ENCODE measurements at places on chromosomes 2 and 18.

GRCh38 chr18:11909591-11910026 is 1.5 kb upstream of the MPPE1 start:
- DNase-seq = no peak

GRCh38 chr2:202765436-202765835 is 106.1 kb downstream of the ICA1L start:
- DNase-seq = no peak

- no peak for DNase-seq
Observed at GRCh38 chr2:206989311-206989710, 50.0 kb downstream of the CPO start.

DNA sequence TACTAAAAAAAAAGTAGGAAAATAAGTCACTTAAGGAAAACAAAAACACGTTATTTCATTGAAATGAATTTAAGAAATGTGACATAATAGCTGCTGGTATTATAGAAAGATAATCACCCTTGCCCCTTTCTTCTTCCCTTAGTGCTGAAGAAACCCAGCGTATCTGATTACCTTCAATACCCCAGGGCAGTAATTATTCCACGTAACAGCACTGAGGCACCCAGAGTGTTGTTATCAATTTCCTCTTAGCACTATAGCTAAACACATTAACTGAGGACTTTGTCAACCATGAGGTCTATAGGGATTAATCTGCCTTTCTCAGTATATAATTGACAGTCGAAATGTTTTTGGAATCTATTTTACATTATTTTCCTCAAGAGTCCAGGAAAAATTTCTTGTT is 180.0 kb upstream of the NXPH2 start:
- DNase-seq = no peak

DNA sequence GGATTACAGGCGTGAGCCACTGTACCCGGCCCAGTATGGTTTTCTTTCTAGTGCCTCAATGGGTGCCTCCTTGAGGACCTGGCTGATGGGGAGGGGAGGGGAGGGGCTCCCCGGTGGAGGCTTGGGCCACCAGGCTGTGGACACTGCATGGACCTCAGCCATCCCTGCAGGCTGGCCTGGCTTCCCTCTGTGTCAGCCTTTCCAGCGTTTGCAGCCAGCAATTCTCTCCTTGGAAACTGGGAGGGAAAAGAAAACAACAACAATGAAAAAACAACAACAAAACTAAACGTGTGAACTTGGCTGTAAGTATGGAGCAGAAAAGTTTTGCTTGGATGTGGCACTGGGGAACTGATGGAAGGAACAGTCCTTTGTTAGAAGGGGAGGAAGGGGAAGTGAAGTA is 159.3 kb downstream of the GLI2 start:
- no peak for DNase-seq

GRCh38 chr18:295756-296490 is 28.1 kb upstream of the THOC1 start:
- DNase-seq = peak; percentile 17

- DNase-seq = no peak
Observed at GRCh38 chr2:111668274-111668616, 215.7 kb downstream of the ANAPC1 start.

DNA sequence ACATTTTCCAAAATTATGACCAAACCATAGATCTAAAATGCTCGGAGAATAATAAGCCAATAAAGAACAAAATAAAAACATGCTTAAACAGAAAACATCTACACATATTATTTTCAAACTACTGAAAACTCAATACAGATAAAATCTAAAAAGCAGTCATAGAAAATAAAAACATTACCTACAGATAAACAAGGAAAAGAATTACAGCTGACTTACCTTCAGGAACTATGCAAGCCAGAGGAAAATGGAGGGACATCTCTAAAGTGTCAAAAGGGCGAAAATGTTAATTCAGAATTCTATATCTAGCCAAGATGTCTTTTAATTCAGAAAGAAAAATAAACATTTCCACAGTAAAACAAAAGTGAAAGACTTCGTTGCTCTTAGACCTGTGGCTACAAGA is 112.9 kb upstream of the GYPC start:
- no peak for DNase-seq

- no peak for DNase-seq
Observed at GRCh38 chr2:206193671-206194357, 34.1 kb downstream of the EEF1B2 start.

- no peak for DNase-seq
Observed at GRCh38 chr2:186526281-186526680, 40.2 kb downstream of the ZC3H15 start.

Measured in fibroblast of skin of left quadriceps (primary cell).